Gastrocnemius medialis (tissue), 4 donors: ENCODE measurements at places on chromosomes 1 and 21.

GRCh38 chr21:42003051-42003461 is 7.1 kb downstream of the ZBTB21 start:
- no peak overlapping the region for H3K4me3 ChIP-seq
- H3K27ac ChIP-seq, result no peak overlapping the region
- no peaks in the 10 kb centered on the region for H3K4me1 ChIP-seq
- H3K27me3 ChIP-seq, result no peaks in the 10 kb centered on the region

DNA sequence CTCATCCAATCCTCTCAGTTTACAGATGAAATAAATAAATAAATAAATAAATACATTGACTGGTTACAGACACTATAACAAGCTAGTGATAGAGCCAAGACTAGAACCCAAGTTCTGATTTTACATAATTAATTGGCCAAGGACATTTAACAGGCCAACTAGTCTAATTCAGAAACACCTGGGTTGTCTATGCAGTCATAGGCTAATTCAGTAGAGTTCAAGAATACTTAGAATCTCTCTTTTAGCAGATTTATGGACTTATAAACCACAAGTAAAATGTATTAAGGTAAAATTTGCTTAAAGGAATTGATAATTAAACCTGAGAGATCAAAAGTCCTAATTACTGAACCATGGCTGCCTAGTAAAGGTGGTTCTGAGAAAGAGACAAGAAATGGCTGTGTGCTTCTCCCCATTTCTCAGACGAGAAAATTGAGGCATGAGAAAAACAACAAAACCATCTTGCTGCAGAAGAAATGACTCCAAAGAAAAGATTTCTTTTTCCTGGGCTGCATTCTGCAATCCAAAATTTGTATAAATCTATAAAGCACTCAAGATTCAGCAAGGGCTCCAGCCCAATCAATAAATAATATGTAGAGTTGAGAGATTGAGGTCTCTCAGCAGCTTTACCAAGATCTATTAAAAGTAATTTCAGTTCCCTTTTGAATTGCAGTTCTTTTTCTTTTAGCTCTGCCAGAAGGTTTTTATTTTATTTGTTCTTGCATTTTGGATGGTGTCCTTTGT is 98.3 kb downstream of the DUSP10 start:
- no peaks in the 10 kb centered on the region for H3K27me3 ChIP-seq
- no peaks in the 10 kb centered on the region for H3K4me1 ChIP-seq
- H3K27ac ChIP-seq, result no peak overlapping the region
- H3K4me3 ChIP-seq, result no peak overlapping the region

GRCh38 chr1:248823517-248824001 is 2.2 kb downstream of the SH3BP5L start:
- peaks cover 4% of the 10 kb centered on the region for H3K36me3 ChIP-seq
- peaks cover 66% of the 10 kb centered on the region for H3K4me1 ChIP-seq
- no peak overlapping the region for H3K4me3 ChIP-seq
- H3K27me3 ChIP-seq, result no peaks in the 10 kb centered on the region

DNA sequence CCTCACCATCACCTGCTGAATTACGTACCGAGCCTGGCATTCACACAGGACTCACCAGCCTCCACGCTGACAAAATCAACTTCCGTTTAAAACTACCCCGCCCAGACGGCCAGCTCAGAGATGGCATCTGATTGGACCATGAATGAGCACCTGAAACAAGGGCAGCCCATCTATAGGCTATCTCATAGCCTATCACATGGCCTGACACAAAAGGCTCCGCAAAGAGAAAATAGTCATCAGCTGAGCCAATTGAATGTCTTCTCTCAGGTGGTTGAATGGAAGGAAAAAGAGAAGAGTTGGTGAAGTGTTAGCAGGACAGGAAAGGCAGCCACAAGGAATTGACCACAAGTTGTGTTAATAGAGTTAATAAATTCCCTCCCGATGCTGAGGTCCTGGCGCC is 50.6 kb upstream of the ZC3H12A start:
- no peaks in the 10 kb centered on the region for H3K4me1 ChIP-seq
- H3K27me3 ChIP-seq, result peaks cover 5% of the 10 kb centered on the region
- DNase-seq, result no peak

GRCh38 chr1:42420911-42421585 is 34.8 kb downstream of the ZMYND12 start:
- no peaks in the 10 kb centered on the region for H3K36me3 ChIP-seq
- peaks cover 12% of the 10 kb centered on the region for H3K4me1 ChIP-seq
- H3K4me3 ChIP-seq, result no peak overlapping the region
- no peak for DNase-seq
- no peak overlapping the region for H3K27ac ChIP-seq

GRCh38 chr1:65339866-65340468 is 30.6 kb downstream of the DNAJC6 start:
- no peaks in the 10 kb centered on the region for H3K36me3 ChIP-seq
- no peaks in the 10 kb centered on the region for H3K4me1 ChIP-seq
- H3K27me3 ChIP-seq, result no peaks in the 10 kb centered on the region
- no peak for DNase-seq

GRCh38 chr1:93205892-93206566 is 25.5 kb downstream of the CCDC18 start:
- H3K27ac ChIP-seq, result no peak overlapping the region
- H3K36me3 ChIP-seq, result no peaks in the 10 kb centered on the region
- H3K27me3 ChIP-seq, result no peaks in the 10 kb centered on the region
- H3K4me1 ChIP-seq, result no peaks in the 10 kb centered on the region
- no peak overlapping the region for H3K4me3 ChIP-seq
